Stimulated activated CD8-positive, alpha-beta memory T cell treated with anti-CD3 and anti-CD28 coated beads, Interleukin-15, amount 100 ng/mL, for 48 hours (primary cell): ENCODE measurements at places on chromosomes 6 and 20.

DNA sequence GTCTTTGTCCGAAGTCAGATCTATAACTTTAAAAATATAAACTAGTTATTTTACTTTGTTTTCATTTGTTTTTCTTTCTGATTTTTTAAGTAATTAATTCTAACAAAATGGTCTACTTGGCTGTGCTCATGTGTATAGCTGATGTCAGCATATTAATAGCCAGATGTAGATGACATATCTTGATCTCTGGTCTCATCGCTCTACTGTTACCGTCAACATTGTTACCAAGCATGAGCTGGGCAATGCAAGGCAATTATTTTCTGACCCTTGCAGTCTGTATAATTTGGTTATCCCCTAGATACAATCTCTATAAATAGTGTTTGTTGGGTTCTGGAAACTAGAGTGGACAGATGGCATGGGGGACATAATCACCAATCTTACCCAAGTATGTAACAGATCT, 151.6 kb upstream of the PTPRK start:
- DNase-seq, result no peak

DNA sequence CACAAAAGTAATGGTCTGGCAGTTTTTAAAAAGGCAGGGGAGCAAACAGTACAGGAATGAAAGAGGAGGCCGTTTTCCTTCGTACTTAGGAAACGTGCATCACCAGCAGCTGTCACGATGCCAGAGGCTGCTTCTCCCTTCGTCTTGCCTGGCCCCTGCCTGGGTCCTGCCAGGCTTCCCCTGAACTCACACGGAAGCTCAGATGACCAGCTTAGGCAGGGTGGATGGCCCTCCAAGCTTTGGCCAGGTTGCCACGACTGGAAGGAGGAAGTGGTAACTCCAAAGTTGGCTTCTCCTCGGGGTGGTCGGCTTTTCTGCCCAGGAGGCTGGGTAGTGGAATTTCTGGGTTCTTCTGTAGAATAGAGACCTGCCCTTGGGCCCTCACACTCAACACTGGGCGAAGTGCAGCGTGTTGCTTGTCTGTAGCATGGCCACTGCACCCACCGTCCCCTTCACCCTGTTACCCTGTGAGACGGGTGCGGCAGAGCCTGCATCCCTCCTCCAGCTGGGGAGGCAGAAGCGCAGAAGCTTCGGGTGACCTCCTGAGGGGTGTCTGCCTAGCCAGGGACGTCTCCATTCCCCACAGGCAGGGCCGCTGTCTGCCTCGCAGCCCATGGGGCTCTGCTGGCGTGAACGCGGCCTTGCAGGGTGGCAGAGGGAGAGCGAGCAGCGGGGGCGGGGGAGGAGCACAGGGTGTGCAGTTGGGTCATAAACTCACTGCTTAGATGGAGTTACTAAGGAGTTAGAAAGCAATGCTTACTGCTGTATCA, 18.4 kb upstream of the RBM38 start:
- DNase-seq, result no peak

DNA sequence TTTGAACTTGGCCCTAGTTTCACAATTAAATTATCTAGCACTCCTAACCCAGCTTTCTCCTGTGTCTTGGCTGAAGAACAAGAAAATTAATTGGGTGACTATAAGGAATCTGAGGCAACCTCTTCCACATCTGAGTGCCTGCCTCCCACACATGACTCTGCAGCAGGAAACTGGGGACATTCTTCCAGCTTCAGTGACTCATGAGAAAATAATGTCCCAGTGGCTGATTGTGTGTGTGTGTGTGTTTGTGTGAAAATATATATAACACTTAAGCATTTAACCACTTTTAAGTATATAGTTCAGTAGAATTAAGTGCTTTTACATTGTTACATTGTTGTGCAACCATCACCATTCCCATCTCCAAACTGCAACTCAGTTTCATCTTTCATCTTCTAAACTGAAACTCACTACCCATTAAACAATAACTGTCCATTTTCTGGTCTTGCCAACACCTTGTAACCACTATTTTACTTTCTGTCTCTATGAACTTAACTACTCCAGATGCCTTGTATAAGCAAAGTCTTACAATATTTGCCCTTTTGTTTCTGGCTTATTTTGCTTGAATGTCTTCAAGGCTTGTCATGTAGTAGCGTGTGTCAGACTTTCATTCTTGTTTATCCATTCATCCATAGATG, 8.7 kb downstream of the TRIM38 start:
- DNase-seq, result no peak

DNA sequence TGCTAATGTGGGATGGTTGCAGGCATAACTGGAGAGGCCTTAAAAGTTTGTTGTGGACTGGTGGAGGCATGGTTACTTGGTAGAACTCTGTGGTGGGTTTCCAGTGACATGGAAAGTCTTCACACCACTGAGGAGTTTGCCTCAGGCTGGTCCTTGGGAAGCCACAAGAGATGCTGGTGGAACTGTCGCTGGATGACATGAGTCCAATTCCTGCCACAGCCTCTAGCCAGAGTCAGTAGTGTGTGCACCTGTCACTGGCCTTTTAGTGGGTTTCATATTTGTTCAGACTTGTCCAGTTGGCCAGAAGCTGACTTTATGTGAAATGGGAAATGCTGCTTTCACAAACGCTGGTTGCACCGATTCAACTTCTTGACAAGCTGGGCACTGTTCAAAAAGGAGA, 13.7 kb upstream of the SRSF12 start:
- DNase-seq, result no peak

DNA sequence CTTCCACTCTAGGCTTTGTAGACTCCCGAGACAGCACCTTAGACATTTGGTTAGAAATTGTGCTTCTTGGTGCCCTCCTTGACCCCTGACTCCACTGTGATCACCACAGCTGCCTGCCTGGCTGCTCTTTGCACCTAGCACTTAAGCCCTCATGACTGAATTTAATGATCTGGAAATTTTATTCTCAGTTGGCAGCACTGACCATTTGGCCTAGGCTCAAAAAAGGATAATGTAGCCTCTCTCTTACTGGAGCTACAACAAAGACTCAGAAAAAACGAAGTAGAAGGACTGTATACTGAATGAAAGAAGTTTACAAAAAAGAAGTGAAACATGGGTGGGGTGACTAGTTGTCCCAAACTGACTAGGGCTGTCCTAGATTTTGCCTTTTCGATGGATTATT, 11.3 kb upstream of the ABRACL start:
- DNase-seq, result no peak

DNA sequence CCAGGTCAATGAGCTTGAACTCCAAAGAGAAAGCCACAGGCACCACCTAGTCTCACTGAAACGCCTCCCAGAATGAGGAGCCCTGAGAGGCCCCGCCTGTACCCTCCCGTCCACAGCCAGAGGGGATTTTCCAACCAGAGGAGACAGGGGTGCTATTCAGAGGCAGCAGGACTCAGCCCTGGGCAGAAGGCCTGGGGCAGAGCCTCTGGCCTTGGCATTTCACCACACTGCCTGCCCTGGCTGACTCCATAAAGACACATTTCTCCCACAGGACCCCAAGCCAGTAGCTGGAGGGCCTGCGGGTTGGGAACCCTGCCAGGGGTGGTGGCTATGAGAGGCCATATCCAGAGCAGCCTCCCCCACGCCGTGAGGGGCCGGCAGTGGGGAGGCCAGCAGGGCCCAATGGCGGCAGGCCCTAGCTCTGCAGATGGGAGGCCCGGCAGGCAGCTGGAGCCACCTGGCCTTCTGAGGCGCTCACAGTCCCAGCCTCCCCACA, 159.3 kb downstream of the PREX1 start:
- DNase-seq, result no peak

GRCh38 chr6:7169296-7169721, 61.5 kb downstream of the RREB1 start:
- no peak for DNase-seq

DNA sequence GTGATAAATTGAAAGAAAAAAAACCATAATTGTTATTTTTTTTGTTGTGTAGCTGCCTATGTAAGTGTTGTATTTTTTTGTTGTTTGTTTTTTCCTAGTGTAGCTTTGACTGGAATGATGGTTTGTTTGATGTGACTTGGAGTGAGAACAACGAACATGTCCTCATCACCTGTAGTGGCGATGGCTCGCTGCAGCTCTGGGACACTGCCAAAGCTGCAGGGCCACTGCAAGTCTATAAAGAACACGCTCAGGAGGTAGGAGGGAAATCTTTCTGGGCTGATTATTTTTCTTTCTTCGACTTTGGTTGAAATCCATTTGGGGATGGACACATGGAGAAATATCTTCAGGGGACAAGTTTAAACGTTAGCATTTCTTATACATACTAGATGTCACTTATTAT, 3.8 kb downstream of the PEX7 start:
- DNase-seq, result no peak

DNA sequence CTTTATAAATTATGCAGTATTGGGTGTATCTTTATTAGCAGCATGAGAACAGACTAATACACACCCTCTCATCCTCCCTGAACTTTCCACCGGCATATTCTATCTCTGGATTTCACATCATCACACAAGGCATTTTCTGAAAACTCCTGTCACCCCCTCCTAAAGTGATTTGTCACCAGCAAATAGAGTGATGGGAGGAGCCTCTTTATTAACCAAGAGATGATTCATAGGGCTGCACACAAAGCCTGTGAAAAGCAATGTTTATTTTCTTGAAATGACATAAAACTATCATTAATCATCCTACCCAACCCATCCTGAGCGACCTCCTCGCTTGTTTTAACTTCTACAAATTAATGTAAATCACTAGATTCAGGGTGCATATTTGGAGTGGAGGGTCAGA, 394.7 kb upstream of the SULF2 start:
- DNase-seq, result no peak
